ENCODE measurements at places on chromosomes 2 and 18. TPM values are rescaled to one million over a fixed set of nuclear protein-coding genes. Genes with fewer than 3 reads are reported as not detected.

- DNase-seq, result no peak
These were observed 15.9 kb upstream of the TXNDC2 start for GRCh38 chr18:9869715-9870430.

- no peak for DNase-seq
These were observed 38.6 kb downstream of the MGAT4A start for GRCh38 chr2:98692090-98693054.

DNA sequence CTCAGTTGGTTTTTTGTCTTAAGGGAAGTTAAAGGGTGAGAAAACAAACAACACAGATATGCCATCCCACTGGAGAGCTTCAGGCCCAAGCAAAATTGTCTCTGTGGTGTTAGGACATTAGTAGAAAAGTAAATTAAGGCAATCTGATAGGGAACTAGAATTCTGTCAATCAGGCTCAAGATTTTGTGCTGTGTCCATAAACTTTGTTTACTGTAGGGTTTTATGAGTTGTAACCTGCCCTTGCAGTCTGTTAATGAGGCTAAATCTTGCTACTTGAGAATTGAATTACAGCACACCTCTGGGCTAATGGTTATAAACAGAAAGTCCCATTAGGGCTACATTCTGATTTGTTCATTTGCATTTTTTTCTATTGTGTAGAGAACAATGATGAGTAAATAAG lies 78.0 kb upstream of the OTX1 start:
- no peak for DNase-seq

Gene CASP8
- 78.1 TPM for polyA plus RNA-seq

Gene CD8B
- 7.3 TPM for polyA plus RNA-seq

Gene UGT1A3
- not detected for polyA plus RNA-seq

Measured in naive thymus-derived CD4-positive, alpha-beta T cell (primary cell).